Activated CD4-positive, alpha-beta T cell treated with anti-CD3 and anti-CD28 coated beads for 24 hours (primary cell): ENCODE measurements at places on chromosomes 6 and 20.

DNA sequence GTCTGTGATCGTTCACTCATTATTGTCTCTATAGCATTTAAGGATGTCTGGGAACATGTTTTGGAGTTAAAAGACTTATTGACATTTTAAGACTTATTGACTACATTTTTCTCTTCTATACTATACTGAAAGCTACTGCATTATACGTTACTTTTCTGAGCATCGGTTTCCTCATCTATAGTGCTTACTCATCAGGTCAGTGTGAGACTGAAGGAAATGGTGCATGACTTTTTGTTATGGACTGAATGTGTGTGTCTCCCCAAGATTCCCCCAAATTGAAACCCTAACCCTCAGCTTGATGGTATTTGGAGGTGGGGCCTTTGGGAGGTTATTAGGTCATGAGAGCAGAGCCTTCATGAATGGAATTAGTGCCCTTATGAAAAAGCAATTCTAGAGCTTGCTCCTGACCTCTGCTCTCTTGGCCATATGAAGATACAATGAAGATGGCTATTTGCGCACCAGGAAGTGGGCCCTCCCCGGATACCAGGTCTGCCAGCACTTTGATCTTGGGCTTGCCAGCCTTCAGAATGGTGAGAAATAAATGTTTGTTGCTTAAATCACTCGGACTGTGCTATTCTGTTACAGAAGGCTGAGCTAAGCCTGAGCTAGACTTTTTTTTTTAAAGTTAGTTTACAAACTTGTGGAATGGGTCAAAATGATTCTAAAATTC is 243.7 kb upstream of the RREB1 start:
- no peak for DNase-seq

- DNase-seq: no peak
These were observed at the start of gene DLL1 for GRCh38 chr6:170290296-170291128. Gene DLL1, minus strand, starts transcription at chr6:170291078. Its CDS starts 939 bp downstream, at chr6:170290139.

- no peak for DNase-seq
These were observed 286.5 kb upstream of the JARID2 start for GRCh38 chr6:14959324-14959885.

GRCh38 chr20:59413326-59413865 is 113.0 kb downstream of the EDN3 start:
- no peak for DNase-seq

DNA sequence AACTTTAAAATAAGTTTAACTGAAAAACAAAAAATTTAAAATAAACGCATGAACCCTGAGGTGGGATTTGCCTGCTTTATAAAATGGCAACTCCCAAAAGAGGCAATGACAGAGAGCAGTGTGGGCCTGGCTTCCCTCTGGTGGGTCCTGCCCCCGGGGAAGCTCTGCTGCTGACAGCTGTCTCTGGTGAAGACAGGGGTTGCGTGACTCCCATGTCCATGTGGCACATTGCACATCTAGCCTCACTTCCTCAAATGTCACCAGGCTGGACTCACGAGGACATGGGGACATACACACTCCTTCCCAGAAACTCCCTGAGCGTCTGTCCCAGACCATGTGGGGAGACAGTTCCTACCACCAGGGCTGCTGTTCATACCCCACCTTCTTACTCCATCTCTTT is 66.2 kb downstream of the ABHD12 start:
- DNase-seq: no peak

GRCh38 chr20:13118676-13119075 is 102.4 kb upstream of the ISM1 start:
- no peak for DNase-seq

GRCh38 chr20:35600993-35601973 is 14.3 kb upstream of the SPAG4 start:
- DNase-seq: peak; percentile 64

- no peak for DNase-seq
These were observed 135.6 kb upstream of the PTPRK start for GRCh38 chr6:128655978-128656498.

GRCh38 chr6:32406197-32406596 is 784 bp downstream of the BTNL2 start:
- DNase-seq: no peak
